ENCODE measurements at places on chromosomes 3 and 15.

- no peak for DNase-seq
Measured at GRCh38 chr3:42685363-42685881, at the start of gene KLHL40. Gene KLHL40 (plus strand): TSS chr3:42685537. CDS start chr3:42685619, 82 bp downstream.

GRCh38 chr15:84702961-84703482 is 12.9 kb downstream of the SEC11A start:
- no peak for DNase-seq

DNA sequence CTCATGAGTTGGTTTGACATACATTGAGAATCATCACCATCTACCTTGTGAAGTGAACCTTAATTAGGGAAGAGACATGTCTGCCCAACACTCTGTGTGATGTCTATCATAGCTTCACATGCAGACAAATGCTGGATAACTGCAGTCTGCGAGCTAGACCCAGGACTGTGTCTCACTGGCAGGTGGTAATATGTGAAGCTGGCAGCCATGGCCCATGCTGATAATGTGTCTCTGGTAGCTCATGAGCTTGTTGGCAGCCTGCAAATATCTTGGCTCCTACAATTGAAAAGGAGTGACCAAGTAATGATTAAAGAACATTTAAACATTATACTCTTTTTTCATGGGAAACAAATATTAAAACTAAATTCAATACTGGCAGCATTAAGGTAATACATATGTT is 234.8 kb downstream of the CHST2 start:
- DNase-seq = no peak

DNA sequence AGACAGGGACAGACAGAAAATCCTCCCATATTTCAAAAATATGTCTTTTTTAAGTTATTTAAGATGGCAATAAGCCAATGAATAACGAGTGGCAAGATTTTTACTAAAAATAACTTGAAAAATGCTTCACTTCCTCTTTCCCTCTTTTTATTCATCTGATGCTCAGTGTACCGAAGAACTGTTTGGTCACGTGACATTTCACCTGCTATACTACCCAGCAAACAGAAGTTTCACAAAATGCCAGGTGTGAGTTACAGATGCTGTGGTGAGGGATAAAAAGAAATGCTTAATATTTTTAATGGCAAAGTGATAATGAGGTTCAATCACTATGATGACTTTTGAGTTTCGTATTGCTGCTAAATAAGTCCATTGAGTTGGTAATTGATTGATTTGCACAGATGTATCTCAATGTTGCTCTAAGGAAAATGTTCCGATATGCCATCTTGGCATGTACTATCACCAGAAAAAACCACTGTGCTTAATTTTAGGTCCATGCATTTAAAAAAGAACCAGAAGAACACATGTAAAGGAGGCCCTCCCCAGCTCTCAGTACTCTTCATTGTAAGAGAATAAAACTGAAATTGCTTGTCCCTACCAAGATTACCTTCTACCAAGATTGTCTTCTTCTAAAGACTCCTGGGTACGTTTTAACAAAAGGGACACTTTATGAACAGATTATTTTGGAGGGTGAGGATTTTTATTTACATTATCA is 26.0 kb upstream of the SEC62 start:
- DNase-seq = no peak
